ENCODE measurements at places on chromosomes 1 and 21.

GRCh38 chr1:64568171-64568450 is 98.2 kb downstream of the CACHD1 start:
- no peak for DNase-seq

- DNase-seq, result no peak
Observed at GRCh38 chr1:71465093-71465492, 384.3 kb upstream of the ZRANB2 start.

- no peak for DNase-seq
Observed at GRCh38 chr1:2330035-2330434, 61.3 kb downstream of the MORN1 start.

DNA sequence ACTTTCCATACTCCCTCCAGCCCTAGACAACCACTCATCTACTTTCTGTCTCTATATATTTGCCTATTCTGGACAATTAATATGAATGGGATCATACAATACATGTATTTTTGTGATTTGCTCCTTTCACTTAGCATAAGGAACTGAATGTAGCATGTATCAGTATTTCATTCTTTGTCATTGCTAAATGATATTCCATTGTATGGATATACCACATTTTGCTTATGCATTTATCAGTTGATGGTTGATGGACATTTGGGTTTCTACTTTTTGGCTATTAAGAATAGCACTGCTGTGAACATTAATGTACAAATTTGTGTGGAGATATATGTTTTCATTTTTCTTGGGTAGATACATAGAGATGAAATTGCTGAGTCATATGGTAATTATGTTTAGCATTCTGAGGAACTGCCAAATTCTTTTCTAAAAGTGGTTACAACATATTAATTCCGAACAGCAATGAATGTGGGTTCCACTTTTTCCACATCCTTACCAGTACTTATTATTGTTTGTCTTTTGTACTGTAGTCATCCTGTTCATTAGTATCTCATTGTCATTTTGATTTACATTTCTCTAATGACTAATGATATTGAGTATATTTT is 121.0 kb downstream of the LRRC40 start:
- DNase-seq, result no peak

Data from pulmonary artery endothelial cell (primary cell).